ENCODE measurements at places on chromosomes 5 and 9. TPM values are rescaled to one million over a fixed set of nuclear protein-coding genes. Genes with fewer than 3 reads are reported as not detected.

DNA sequence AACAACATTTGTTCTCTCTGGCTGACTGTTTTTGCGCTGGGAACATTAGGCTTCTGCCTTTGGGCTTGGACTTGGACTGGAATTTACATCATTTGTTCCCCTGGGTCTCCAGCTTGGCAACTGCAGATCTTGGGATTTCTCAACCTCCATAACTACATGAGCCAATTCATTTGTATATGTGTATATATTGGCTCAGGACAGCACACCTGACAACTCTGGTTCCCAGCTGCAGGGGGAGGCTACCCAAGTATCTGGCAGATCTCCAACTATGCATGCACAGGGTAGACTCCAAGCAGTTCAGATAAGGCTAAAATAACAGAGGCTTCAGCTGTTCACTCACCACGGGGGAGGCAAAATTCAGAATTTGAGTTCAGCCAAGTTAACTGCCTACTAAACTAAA, 31.6 kb upstream of the F2RL1 start:
- DNase-seq, result peak; percentile 85

- DNase-seq, result no peak
These were observed 31.1 kb downstream of the C5orf22 start for GRCh38 chr5:31563216-31563615.

DNA sequence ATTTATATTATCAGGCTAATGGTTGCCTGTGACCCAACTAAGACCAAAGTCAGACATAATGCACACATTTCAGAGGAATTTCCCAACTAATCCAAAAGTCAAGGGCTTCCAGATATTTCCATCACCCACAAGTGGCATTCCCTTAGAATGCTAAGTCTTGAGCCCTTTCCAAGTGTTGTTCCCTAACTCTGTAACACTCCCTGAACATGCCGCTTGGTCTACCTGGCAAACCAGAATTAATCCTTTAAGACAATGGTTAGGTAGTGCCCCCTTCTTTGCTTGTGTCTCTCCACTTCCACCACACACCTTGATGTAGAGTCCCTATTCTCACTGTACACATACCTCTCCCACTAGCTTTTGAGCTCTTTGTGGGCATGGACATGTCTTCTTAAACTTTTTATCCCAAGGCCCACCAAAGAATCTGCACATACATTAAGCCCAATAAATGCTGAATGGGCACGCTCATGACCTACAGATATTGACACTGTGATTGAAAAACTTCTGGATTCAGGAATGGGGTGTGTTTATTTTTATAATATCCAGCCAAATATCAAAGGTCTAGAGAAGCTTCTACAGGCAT, 37.8 kb upstream of the IFNE start:
- no peak for DNase-seq

DNA sequence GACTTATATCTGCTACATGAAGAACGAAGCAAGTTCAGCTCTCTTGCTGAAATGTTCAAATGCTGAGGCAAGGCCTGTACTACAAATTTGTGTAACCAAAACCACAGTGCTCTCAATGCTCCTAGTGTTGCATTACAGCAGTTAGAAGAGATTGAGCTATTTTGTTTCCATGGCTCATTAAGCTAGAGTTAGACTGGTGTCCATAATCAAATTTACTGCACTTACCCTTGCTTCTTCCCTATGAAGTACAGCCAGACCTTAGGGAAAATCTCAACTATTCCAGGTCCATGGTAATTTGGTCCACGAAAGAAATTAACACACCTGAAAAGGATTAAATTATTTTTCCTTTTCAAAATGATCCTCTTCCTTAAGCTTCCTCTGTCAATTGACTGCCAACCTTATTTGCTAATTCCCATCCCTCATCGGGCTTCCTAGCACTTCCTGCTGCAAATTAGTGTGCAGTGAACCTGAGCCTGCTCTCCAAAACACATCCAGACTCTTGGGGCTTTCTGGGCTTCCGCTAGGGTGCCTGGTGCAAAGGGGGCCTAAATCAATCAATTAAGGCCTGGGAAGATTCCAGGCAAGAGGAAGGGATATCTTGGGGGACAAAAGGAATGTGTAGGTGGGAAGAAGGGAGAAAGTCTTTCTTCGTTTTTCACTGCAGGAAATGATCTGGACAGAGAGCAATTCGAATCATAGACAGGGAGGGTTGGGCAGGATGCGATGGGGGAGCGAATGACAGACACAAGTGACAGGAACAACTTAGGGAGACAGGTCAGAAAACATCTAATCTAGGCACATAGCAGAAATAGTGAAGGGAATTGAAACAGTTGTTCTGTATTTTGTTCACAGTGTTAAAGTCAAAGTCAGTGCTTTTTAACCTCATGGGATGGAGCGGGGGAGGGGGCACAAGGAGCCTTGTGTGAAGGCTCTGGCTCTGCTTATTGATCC, 542.4 kb downstream of the RAB3C start:
- no peak for DNase-seq

DNA sequence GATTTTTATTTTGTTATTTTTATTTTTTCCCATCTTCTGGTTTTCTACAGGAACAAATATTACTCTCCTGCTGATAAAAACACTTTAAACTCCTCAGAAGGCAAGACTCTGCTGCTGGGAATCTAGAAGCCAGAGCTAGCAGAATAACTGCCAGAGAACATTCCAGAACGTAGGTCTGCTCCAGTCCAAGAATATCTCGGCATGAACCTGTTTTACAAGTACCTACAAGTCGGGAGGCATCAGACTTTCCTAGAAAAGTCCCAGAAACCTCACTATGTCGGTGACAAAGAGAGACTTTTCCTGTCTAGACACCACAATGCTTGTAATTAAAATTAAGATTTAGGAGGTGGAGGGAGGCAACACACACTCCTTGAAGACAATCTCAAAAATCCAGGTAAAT, 41.4 kb downstream of the FABP6 start:
- DNase-seq, result no peak

GRCh38 chr9:70120834-70121510, 77.3 kb downstream of the MAMDC2 start:
- DNase-seq, result peak; percentile 95

GRCh38 chr9:121744002-121744686, 92.7 kb downstream of the DAB2IP start:
- DNase-seq, result no peak

DNA sequence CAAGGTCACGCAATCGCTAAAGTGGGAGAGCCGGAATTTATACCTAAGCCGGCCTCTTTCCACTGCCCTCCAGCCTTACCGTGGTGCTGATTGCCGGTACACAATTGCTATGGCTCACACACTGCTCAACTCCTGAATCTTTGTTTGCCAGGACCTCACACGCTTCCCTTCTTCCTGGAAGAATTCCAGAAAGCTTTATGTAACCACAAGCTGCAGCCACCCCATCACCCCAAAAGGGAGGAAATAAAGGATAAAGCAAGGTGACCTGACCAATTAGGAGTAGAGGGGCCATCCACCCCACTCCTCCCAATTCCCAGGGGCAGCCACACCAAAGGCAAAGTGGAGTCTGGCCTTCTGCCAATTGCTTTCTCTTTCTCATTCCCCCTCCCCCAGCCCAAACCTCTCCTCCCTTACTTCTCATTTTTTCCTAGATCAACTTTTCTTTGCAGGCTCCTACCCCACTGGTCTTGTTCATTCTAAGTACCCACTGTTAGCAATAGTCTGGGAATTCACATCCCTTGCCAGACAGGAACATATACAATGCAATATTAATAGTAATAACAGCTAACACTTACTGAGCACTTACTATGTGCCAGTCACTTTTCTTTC, 18.0 kb upstream of the CDC23 start:
- DNase-seq, result peak; percentile 34

DNA sequence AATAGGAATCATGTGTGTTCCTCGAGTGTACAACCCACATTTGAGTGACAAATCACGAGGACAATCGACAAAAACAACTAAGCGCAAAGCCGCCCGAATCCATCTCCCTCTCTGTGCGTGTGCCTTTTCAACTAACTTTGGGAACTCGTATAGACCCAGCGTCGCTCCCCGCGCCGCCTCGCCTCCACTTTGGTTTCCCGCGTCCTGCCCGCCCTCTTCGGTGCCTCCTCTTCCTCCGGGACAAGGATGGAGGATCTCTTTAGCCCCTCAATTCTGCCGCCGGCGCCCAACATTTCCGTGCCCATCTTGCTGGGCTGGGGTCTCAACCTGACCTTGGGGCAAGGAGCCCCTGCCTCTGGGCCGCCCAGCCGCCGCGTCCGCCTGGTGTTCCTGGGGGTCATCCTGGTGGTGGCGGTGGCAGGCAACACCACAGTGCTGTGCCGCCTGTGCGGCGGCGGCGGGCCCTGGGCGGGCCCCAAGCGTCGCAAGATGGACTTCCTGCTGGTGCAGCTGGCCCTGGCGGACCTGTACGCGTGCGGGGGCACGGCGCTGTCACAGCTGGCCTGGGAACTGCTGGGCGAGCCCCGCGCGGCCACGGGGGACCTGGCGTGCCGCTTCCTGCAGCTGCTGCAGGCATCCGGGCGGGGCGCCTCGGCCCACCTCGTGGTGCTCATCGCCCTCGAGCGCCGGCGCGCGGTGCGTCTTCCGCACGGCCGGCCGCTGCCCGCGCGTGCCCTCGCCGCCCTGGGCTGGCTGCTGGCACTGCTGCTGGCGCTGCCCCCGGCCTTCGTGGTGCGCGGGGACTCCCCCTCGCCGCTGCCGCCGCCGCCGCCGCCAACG, at the start of gene GPR150:
Gene GPR150 (plus strand): TSS at position 58 of the 840 bp plus-strand sequence. CDS start 189 bp downstream, at position 247.
- peak; percentile 87 for DNase-seq

RAB3C gene
- 10.6 TPM for total RNA-seq

Measured in posterior vena cava (tissue), 2 donors.